SK-N-SH (cell line): ENCODE measurements at places on chromosomes 12 and 14. TPM values are rescaled to one million over a fixed set of nuclear protein-coding genes. Genes with fewer than 3 reads are reported as not detected.
A peak's percentile ranks its signal among the peaks of the same experiment; 100 is the strongest.

GNB3 gene
- 12.9 and 13.8 TPM in 2 replicates for polyA plus RNA-seq

DNA sequence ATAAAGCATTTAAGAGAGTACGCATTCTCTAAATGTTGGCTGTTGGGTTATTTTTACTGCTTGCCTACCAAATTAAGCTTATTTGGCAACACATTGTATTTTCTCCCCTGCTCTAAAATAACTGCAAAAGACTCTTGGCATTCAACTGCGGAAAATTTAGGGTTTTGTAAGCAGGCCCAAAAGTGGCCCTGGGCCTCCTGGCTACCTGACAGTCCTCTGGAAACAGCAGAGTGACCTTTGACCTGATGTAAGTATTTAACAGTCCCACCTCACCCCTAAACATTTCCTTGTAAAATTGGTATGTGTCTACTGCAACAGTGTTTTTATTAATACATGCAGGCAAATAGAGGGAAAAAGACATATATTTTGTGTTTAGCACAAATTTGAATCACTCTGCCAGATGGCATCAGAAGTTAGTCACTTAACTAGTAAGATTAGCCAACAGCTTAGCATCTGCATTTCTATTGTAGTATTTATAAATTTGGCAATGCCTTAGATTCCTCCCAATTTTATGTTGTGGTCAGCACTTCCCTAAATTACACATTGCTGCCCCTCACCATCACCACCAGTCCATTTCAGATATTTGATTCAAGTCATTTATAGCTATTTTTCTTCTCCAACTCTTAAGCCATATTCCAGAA is 11.2 kb downstream of the LLPH start:
- no peak for DNase-seq

DNA sequence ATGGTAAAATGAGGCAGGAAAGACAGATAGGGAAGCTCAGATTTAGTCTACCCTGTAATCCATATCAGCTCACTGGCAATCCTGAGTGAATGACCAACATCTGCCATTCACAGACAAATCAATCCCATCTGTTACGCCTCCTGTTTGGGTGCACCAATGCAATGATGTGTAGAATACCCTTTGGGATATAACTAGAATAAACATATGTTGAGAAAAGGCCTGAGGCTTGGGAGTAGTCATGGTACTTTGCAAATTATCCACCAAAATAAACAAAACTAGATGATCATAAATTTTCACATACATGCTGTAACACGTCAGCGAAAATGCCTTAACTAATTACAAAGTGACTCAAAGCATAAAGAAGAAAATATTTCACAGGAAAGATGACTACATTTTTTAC is 78.8 kb downstream of the KCNC2 start:
- DNase-seq = no peak

DNA sequence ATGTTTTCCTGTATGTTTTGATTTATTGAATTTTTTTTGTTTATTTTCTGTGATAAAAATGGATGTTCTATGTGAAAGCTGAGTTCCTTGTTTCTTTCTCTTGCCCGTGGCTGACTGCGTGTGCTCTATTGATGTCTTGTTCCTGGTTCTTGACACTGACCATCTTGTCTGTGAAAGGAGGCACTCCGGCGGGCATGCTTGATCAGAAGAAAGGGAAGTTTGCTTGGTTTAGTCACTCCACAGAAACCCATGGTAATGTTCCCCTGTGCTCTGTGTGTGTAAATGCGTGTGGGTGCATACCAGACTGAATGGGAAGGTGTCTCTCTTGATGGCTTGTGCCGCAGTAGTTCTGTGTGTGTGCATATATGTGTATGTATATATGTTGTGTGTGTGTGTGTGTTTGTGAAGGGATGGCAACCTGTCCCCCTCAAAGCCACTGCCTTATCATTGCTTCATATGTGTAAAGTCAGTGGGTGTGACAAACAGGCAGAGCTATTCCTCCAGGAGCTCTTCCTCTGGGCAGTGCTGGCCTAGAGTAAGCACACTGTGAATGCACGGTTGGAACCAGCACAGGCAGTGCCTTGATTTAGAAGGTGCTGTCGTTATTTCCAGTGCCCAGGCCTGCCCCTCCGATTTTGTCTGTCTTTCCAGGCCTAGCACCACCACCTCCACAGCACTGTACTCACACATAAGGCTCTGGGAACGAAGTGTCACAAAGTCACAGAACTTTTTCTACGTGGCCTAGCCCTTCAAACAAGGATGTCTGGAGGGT is 247.3 kb upstream of the FKBP4 start:
- DNase-seq = no peak

GRCh38 chr14:78764645-78765044 is 594.5 kb downstream of the NRXN3 start:
- DNase-seq = no peak

DNA sequence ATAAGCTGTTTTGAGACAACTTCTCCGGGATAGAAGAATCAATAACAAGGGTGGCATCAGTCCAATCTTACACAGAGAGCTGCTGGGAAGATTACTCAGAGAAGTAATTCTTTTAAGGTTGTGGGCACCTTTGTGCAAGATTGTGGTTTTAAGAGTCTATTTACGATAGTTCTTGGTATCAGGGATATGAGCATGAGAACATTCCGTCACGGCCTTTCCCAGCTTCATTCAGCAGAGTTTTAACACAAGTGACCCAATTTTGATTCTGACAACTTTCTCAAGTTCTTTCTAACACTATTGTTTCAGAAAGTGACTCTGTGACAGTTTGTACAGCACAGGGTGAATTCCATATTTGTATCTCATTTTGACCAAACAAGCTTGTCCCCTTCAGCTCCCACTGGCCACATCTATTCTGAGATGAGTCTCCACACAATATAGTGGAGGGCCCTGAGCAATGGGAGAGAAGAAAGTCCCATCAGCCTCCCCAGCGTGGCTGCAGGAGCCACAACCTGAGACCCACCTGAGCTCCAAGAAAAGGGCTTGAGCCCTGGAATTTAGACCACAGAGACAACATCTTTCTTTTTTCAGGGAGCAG is 869.2 kb downstream of the TMEM121 start:
- no peak for DNase-seq

DNA sequence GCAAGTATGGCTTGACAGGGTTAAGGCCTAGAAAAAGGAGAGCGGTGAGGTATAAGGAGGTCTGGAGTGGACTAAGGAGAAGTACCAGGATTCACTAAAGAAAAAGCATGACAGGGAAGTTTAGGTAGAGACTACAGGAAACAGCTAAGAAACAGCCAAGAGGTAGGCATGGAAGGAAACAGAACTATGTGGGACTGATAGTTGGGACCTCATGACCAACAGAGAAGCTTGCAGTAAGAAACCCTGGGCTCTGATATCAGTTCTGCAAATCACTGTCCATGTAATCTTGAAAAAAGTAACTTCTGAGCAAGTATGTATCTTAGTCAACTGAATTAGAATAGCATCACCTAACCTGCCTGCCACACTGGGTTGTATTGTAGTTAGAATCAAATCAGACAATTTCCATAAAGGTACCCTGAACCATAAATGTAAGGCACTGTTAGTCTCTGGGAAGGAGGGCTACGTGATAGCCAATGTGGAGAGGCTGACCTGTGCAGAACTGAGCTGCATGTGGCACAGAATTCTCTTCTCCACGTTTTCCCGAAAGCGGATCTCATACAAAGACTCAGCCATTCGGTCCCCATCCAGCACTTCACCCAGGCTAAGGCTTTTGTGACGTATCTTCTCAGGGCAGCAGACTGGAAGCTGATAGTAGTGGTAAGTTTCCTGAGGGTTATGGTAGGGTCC is 912 bp downstream of the TM9SF1 start:
- DNase-seq = no peak

GRCh38 chr12:53232646-53233461 is 845 bp upstream of the RARG start:
- DNase-seq = peak; percentile 75

CLEC14A gene
- polyA plus RNA-seq = 0.02 TPM in 1 of 2 replicates, not detected in the other

- no peak for DNase-seq
These were observed 109.4 kb upstream of the HIF1A start for GRCh38 chr14:61585598-61586543.

GRCh38 chr12:106865683-106866082 is 90.0 kb upstream of the TMEM263 start:
- DNase-seq = no peak

- DNase-seq = no peak
These were observed 23.9 kb downstream of the PLEKHG3 start for GRCh38 chr14:64728106-64728505.

BBOF1 gene
- 1.9 and 2.1 TPM in 2 replicates for polyA plus RNA-seq

GRCh38 chr12:52074971-52075724 is 4.4 kb upstream of the SMIM41 start:
- no peak for DNase-seq

CLEC2B gene
- polyA plus RNA-seq = not detected in 2 replicates

TAS2R8 gene
- polyA plus RNA-seq = not detected in 2 replicates

GSC gene
- polyA plus RNA-seq = 0.75 and 1.3 TPM in 2 replicates
